Breast epithelium (tissue), 4 donors: ENCODE measurements at places on chromosomes 16 and 17. TPM values are rescaled to one million over a fixed set of nuclear protein-coding genes. Genes with fewer than 3 reads are reported as not detected.

Gene TEKT5
- not detected for total RNA-seq

Gene GRAP
- 1.8 TPM for total RNA-seq

DNA sequence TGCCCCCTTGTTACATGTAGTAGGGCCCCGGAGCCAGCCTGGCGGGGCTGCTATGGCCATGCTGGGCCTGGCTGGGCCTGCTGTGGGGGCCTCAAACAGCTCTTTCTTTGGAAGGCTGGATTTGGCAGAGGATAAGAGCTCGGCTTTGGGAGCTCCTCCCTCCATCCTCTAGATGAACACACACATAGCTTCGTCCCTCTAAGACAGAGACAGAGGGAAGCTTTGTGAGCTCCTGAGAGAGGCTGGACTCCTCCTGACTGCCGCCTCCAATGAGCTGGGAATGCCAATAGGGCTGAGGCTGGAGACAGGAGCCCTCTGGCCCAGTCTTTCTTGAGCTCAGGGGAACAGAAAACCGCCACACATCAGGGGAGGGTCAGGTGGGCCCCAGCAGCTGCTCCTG is 37.3 kb upstream of the CDC42EP4 start:
- no peak for DNase-seq

DNA sequence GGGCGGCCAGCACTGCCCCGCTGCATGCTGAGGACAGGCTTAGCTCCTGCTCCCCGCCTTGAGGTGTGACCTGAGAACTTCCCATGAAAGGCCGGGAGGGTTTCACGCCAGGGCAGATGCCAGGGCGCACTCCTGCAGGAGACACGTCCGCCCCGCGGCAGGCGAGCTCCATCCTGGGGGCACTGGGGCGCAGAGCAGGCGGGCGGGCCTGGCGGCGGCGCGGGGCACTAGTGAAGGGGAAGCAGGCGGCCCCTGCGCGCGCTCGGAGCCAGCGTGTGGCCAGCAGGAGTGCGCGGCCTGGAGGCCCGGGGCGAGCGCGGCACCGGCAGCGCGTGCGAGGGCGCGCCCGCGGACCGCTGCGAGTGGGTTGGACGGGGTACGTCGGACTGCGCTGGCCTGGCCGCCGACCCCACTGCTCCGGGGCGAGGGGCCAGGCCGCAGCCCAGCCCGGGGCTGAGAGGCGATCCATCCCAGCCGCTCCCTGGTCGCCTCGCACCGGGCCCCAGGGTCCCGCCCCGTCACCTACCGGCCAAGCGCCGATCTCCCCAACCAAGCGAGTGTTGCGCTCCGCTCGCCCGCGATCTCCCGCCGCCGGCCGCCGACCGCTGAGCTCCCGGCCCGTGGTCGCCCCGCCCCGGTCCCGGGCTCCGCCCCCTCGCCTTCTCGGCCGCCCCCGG is at the start of gene MAP3K14:
Gene MAP3K14 (minus strand): TSS at position 587 of the 677 bp plus-strand sequence. CDS start 26,275 bp downstream, outside the sequence.
- peak; percentile 65 for DNase-seq

DNA sequence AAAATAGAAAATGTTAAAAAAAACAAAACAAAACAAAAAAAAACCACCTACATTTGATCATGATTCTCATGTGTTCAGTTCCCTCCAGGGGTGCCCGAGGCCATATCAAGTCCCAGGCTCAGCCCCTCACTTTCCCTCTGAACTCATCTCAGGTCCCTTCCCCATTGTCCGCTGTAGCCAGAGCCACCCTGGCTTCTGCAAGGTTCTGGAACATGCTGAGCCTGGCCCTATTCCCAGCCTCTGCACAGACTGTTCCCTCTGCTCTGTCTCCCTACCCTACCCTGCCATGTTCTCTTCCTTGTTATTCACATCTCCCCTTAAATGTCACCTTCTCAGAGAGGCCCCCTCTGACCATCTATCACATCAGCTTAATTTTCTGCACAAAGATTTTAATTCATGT is 46.9 kb downstream of the TK2 start:
- no peak for DNase-seq

Gene CHST4
- 1.3 TPM for total RNA-seq

- DNase-seq, result no peak
Measured at GRCh38 chr17:46122486-46122871, 70.8 kb downstream of the KANSL1 start.

Gene ATP2A3
- total RNA-seq, result 9.8 TPM

GRCh38 chr16:23375643-23376042 is 73.5 kb downstream of the SCNN1B start:
- DNase-seq, result no peak

- no peak for DNase-seq
Measured at GRCh38 chr17:4480929-4481898, 17.5 kb upstream of the SPNS2 start.

Gene CCT6B
- total RNA-seq, result 4.8 TPM

- no peak for DNase-seq
Measured at GRCh38 chr17:37743612-37743874, 1.3 kb downstream of the HNF1B start.

GRCh38 chr17:75496005-75496404 is 19.3 kb downstream of the CASKIN2 start:
- no peak for DNase-seq

- peak; percentile 61 for DNase-seq
Measured at GRCh38 chr16:11224096-11224893, 31.7 kb downstream of the SOCS1 start.

Gene NGFR
- total RNA-seq, result 27.8 TPM

Gene RPS6KB1
- total RNA-seq, result 47.5 TPM

DNA sequence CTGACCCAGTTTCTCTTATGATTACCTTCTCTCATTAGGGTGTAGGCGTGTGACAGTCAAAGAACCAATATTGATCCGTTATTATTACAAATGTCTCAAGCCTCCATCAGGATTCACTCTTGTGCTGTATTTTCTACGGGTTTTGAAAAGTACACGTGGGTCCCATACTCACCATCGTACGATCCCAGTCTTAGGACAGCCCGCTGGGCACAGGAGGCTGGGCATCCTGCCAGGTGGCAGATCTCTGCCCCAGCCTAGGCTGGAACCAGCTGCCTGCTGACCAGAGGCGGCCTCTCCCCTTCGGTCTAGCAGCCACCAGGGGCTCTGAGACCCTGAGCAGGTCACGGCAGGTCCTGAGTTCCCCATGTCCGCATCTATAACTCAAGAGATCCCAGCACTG is 2.0 kb upstream of the METRNL start:
- DNase-seq, result no peak

- DNase-seq, result no peak
Measured at GRCh38 chr17:79574108-79574507, 36.7 kb downstream of the RBFOX3 start.

Gene HOXB2
- total RNA-seq, result 19.6 TPM

- peak; percentile 92 for DNase-seq
Measured at GRCh38 chr17:81309140-81309858, 14.2 kb upstream of the SLC38A10 start.

- no peak for DNase-seq
Measured at GRCh38 chr17:28878158-28878910, 19.2 kb downstream of the FLOT2 start.

- DNase-seq, result no peak
Measured at GRCh38 chr16:11175787-11176341, 80.1 kb downstream of the SOCS1 start.

GRCh38 chr17:50593321-50593720 is 32.8 kb downstream of the CACNA1G start:
- DNase-seq, result no peak

Gene TNRC6A
- 84.9 TPM for total RNA-seq

- DNase-seq, result no peak
Measured at GRCh38 chr16:79623062-79623461, 22.5 kb upstream of the MAF start.

DNA sequence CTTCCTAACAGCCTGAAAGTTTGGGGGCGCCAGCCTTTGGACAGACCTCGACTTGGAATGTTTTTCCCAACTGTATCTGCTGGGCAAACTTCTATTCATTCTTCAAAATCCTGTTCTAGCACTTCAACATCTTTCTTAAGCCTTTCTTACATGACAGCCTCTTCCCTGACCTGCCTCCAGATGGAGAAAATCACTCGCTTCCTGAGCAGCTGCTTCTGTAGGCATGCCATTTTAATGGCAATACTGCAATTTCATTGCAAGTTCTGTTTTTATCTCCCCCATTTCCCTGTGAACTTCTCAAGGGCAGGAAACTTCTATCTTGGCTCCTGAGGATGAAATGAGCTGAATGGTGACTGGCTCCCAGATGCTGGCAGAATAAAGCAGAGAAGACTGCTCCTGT is 128.8 kb upstream of the ASIC2 start:
- no peak for DNase-seq

DNA sequence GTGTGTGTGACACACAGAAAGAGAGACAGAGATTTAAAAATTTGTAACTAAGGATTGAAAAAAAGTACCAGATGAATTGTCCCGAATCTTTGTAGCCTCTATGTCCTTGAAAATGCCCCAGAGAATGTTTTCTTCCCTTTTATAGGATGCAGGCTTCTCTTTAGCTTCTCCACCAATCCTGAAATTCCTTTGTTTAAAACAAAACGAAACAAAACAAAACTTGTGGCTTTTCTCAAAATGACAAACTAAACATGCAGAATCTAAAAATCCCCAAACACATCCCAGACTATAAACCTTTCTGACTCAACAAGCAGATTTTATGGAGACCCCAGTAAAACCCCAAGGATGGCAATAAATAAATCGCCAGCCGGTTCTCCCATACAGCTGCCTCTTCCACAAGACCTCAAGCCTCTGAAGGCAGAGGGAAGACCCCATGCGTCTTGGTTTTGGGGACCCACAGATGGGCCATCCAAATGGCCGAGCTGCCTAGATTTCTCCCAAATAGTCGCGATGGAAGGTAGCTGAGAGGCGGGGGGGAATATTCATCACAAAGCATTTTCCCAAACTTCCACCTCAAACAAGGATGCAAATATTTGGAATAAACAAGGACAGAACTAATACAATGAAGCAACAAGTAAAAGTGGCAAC is 269.5 kb upstream of the FOXF1 start:
- no peak for DNase-seq

DNA sequence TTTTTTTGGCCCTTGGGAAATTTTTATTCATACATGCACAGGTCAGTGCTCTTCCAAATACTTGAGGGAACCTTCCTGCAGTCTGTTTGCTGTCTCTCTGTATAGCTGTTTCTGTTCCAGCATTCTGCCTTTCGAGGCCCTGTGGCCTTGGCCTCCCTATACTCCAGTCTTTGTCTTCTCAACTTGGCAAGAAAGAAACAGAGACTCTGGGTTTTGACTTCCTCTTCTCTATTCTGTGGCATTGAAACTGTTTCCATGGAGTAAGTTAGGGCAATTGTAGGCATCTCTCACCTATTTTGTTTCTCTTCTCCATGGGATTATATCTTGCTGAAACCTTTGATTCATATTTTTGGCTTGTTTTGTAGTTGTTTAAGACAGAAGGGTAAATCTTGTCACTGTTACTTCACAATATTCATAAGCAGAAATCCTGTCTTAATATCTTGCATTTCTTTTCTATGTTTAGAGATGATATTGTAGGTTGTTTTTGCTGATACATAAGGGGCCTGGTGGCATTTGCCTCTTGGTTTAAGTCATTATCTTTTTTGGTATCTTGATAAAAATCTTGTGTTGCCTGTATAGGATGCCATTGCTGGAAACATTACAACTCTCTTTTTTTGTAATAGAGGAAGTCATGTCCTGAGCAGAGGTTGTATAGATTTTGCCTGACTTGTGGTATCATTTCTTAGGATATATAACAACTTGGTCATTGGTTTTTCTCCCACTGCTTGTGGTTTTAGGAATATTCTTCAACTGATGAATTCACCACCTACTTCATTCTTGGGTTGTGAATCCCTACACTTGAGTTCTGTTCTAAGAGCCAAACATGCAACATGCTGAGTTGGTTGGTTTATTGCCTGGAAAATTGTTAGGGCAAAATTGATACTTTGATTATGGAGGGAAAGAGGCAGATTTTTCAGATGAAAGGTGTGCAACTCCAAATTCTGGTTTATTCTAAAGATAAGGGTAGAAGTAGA is 168.6 kb downstream of the FTO start:
- DNase-seq, result no peak

Gene GDPD3
- total RNA-seq, result 2.0 TPM

GRCh38 chr16:22265351-22265750 is 31.9 kb upstream of the POLR3E start:
- DNase-seq, result no peak

DNA sequence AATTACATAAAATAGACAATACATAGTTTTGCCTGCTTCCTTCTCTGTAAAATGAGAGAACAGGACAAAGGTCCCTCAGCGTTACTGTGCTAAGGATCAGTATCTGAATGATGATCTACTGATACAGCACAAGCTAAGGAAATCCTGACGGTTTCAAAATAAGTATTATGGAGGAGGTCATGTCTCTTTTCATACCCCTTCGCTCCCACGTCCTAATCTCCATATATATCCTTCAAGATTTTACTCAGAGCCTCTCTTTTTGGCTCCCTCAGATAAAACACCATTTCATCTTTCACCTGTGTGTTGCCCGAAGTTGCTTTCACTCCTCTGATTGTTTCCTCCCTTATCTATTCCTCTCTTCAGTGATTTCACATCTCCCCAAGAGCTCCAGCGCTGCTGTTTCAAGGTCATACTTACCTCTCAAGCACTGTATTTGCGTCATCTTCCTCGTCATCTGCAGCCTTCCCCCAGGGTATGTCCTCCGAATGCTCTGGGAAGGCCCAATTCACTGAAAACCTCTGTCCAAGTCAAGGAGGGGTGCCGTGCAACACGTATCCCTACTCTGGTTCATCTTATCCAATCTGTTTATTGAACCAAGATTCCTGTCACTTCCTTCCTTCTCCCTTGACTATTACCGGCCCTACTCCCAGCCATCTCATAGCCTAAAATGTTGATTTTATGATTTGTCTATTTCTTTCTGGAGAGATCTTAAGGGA is 1.2 kb upstream of the BLTP2 start:
- DNase-seq, result no peak

Gene COX6A2
- not detected for total RNA-seq
